ENCODE measurements at places on chromosomes 2 and 18. TPM values are rescaled to one million over a fixed set of nuclear protein-coding genes. Genes with fewer than 3 reads are reported as not detected.

Gene FN1
- total RNA-seq = 2,640 TPM

Gene IL1RL2
- total RNA-seq = not detected

Gene ARL4C
- total RNA-seq = 39.9 TPM

Gene AQP4
- total RNA-seq = 1.7 TPM

Gene CRYBA2
- 30.1 TPM for total RNA-seq

Gene AOX1
- 4.1 TPM for total RNA-seq

Gene ACOXL
- total RNA-seq = 0.19 TPM

Gene SOCS6
- total RNA-seq = 36.3 TPM

Gene SKA1
- total RNA-seq = 13.5 TPM

Gene CAB39
- total RNA-seq = 49.0 TPM

Gene POTEJ
- total RNA-seq = 0.19 TPM

Gene ANKRD30B
- not detected for total RNA-seq

Gene CHRNG
- not detected for total RNA-seq

- H3K27me3 ChIP-seq = no peaks in the 10 kb centered on the region
- H3K4me1 ChIP-seq = no peaks in the 10 kb centered on the region
- H3K4me3 ChIP-seq = no peak overlapping the region
- no peaks in the 10 kb centered on the region for H3K36me3 ChIP-seq
These were observed 180.9 kb downstream of the PDE1A start for GRCh38 chr2:182245963-182246362.

DNA sequence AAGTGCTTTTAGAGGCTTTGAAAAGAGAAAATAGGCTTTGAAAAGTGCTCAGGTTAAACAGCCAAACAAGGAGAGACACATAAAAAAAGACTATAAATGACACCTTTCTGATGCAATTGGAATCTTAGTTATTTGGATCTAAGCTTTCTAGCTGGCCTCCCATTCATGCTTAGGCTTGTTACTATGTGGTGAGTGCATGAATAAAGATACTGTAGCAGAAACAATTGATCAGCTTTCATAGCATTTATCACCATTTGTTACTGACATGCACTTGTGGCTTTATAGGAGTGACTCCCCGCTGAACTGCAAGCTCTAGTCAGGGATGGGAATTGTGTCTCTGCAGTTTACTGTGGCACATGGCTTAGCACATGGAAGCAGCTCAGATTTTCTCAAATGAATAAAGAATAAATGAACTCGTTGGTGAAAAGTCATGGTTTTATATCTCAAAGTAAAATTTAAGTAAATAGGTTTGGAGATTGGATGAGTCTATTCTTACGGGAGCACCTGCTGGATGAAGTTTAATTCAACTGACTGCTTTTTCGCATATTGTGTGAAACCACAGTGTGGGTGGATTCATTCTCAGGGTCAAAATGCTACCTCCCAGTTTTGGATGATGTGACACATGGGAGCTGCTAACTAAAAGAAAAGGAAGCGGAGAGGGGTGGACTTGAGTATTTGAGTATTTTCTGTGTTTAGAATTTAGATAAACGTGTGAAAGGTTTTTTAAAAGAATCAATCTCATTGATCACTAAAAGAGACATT, 91.1 kb upstream of the NOL4 start:
- no peak overlapping the region for H3K27ac ChIP-seq
- H3K27me3 ChIP-seq = no peaks in the 10 kb centered on the region
- H3K4me1 ChIP-seq = peaks cover 2% of the 10 kb centered on the region
- DNase-seq = no peak
- H3K36me3 ChIP-seq = no peaks in the 10 kb centered on the region

DNA sequence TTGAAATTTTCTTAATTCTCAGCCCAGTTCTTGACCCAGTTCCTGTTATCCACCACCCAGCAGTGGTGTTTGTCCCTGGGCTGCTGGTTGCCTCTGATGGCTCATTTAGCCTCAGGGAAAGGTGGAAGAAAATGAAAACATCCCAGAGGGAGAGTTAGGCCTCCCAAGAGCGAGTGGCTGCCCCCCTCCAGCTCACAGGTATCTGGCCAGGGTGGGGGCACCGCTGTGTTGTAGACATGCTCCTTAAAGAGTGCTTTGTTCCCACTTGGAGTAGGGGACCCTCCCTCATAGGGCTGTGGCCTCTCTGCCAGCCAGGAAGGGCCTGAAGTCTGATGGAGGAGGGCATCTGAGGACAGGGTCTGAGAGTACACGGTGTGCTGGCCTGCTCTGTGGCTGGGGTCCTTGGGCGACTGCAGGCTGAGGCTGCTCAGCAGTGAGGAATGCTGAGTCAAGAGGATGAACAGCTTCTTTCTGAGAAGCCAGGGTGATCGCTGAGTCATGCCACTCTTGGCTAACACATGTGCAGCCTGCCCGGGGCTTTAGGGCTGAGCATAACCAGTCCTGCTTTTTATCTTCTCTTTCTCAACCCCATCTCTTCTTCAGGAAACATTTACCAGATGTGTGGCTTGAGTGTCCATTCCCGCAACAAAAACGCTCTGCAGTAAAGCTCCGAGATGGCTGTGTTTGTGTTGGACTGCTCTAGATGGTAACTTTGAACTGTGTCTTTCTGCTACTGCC, 72.3 kb downstream of the IL1R2 start:
- H3K27me3 ChIP-seq = peaks cover 20% of the 10 kb centered on the region
- H3K4me3 ChIP-seq = no peak overlapping the region
- no peak for DNase-seq
- no peaks in the 10 kb centered on the region for H3K36me3 ChIP-seq
- H3K27ac ChIP-seq = no peak overlapping the region

- no peaks in the 10 kb centered on the region for H3K27me3 ChIP-seq
- no peak overlapping the region for H3K27ac ChIP-seq
- H3K36me3 ChIP-seq = peaks cover 17% of the 10 kb centered on the region
These were observed 113.0 kb downstream of the CDH2 start for GRCh38 chr18:28063926-28064325.

DNA sequence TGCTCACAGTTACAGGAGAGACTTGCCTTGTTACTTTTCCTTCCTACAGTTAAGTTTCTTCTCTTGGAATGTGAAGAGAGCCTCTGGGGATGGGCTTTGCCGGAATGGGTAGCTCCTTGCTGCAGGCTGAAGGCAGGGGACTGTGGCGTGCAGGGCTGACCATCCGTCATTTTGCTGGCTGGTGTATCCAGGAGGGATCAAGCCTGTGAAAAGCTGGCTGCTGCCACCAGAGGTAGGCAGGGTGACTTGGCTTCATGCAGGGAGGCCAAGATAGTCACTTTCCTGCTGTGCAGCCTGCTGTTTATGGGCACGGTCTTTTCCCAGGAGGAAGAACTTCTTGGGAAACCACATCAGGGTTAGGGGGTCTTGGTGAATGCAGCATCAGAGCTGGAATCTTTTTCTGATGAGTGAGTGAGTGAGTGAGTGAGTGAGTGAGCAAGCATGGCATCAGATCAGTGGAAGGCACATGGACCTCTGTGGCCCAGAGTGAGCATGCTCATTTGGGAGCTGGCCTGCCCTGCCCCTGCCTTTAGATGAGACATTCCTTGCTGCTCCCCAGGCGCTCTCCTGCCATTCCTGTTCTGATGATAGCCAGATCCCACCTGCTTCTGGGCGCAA, 33.0 kb downstream of the FHOD3 start:
- H3K36me3 ChIP-seq = no peaks in the 10 kb centered on the region
- peaks cover 7% of the 10 kb centered on the region for H3K27me3 ChIP-seq
- no peak overlapping the region for H3K27ac ChIP-seq
- no peak overlapping the region for H3K4me3 ChIP-seq
- H3K4me1 ChIP-seq = peaks cover 2% of the 10 kb centered on the region

- H3K27me3 ChIP-seq = no peaks in the 10 kb centered on the region
- peaks cover 7% of the 10 kb centered on the region for H3K4me1 ChIP-seq
- no peak overlapping the region for H3K4me3 ChIP-seq
These were observed 44.5 kb upstream of the ASPRV1 start for GRCh38 chr2:70005752-70006446.

DNA sequence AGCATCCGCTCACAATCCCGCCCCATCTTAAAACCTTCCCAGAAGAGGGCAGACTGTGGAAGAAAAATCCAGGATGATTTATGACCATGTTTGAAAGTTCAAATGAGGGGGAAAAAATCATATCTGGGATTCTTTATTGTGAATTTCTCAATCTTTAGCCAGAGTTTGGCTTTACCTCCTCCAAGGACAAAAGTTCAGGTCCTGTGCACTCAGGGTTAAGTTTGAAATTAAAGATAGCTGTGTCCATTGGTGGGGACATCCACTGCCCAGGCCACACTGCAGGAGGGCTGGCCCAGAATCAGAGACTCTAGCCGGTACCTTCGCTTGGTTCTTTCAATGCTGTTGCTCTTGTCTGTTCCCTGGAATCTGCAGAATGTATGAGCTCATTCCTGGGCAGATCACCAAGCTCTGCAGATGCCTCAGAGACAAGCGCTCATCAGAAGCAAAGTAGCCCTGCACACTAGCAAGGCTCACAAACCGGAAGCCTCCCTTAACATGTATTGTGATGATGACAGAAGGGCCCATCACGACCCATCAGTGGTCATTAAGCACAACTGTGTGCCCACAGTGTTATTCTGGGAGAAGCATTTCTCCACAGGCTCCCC, 375.3 kb upstream of the KLHL29 start:
- no peaks in the 10 kb centered on the region for H3K4me1 ChIP-seq
- no peak overlapping the region for H3K27ac ChIP-seq
- H3K36me3 ChIP-seq = no peaks in the 10 kb centered on the region
- no peak overlapping the region for H3K4me3 ChIP-seq
- no peaks in the 10 kb centered on the region for H3K27me3 ChIP-seq
- DNase-seq = no peak

GRCh38 chr2:188983427-188984064, 9.4 kb downstream of the COL3A1 start:
- H3K27me3 ChIP-seq = no peaks in the 10 kb centered on the region
- H3K4me1 ChIP-seq = no peaks in the 10 kb centered on the region
- H3K27ac ChIP-seq = no peak overlapping the region
- DNase-seq = no peak

DNA sequence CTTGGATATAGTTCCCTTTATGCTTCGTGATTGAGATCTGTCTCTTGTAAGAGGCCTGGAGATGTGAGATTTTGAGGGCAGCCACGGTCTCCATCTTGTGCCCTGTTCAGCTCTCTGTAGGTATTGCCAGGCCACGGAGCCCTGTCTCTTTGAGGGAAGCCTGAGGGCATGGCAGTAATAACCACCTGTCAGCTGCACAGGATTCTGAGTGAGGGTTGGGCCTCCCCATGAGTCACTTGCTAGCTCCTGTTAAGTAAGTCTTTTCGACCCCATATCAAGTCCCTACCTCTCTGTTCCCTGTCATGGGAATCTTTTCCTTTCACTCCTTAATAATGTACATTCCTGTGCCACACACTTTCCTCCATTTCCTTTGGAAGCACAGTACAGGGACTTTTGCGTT, 20.4 kb downstream of the LYPD6B start:
- peaks cover 12% of the 10 kb centered on the region for H3K36me3 ChIP-seq
- H3K27me3 ChIP-seq = no peaks in the 10 kb centered on the region
- H3K4me3 ChIP-seq = no peak overlapping the region
- DNase-seq = no peak
- no peak overlapping the region for H3K27ac ChIP-seq

DNA sequence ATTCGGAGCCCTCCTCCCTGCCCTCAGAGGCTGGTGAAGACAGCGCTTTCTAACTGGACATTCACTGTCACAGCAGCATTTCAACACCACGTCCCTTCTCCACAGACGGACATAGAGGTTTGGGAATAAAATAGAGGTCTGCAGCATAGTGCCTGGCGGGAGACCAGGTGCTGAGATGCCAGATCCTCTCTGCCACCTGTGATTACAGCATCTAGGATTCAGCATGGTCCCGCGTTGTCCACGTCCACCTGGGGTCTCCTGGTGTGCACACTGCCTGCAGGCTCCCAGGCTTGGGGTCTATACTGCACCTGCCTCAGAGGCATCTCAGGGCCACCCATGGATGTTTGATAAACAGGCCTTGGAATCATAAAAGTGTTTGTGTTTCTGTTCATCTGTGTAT, 175.5 kb downstream of the TMEM18 start:
- H3K27ac ChIP-seq = no peak overlapping the region
- peaks cover 4% of the 10 kb centered on the region for H3K27me3 ChIP-seq
- peaks cover 10% of the 10 kb centered on the region for H3K4me1 ChIP-seq
- no peak for DNase-seq
- H3K4me3 ChIP-seq = no peak overlapping the region
- H3K36me3 ChIP-seq = no peaks in the 10 kb centered on the region

- peak within 1 kb of the TSS; percentile 73 for H3K27ac ChIP-seq
- H3K36me3 ChIP-seq = no peaks in the 10 kb centered on the region
- peak; percentile 30 for DNase-seq
- H3K27me3 ChIP-seq = peaks cover 85% of the 10 kb centered on the region
These were observed at the start of gene SP9 for GRCh38 chr2:174334781-174335251. Gene SP9, plus strand, starts transcription at chr2:174334954. Its CDS starts 139 bp downstream, at chr2:174335093.

- H3K27me3 ChIP-seq = no peaks in the 10 kb centered on the region
- H3K4me1 ChIP-seq = peaks cover 10% of the 10 kb centered on the region
- H3K36me3 ChIP-seq = no peaks in the 10 kb centered on the region
- DNase-seq = no peak
- H3K4me3 ChIP-seq = no peak overlapping the region
- no peak overlapping the region for H3K27ac ChIP-seq
These were observed 5.7 kb upstream of the STRN start for GRCh38 chr2:36971990-36972389.

- H3K27me3 ChIP-seq = no peaks in the 10 kb centered on the region
- DNase-seq = no peak
- H3K4me3 ChIP-seq = no peak overlapping the region
- H3K27ac ChIP-seq = no peak overlapping the region
These were observed 185.4 kb upstream of the TANK start for GRCh38 chr2:160974803-160975202.

GRCh38 chr18:11522992-11523391, 86.4 kb upstream of the SLC35G4 start:
- H3K27ac ChIP-seq = no peak overlapping the region
- peaks cover 2% of the 10 kb centered on the region for H3K4me1 ChIP-seq
- no peak overlapping the region for H3K4me3 ChIP-seq
- no peaks in the 10 kb centered on the region for H3K36me3 ChIP-seq
- no peak for DNase-seq

- no peak overlapping the region for H3K4me3 ChIP-seq
- H3K36me3 ChIP-seq = no peaks in the 10 kb centered on the region
- H3K27ac ChIP-seq = peak overlapping the region; percentile 63
- no peaks in the 10 kb centered on the region for H3K27me3 ChIP-seq
- H3K4me1 ChIP-seq = peaks cover 28% of the 10 kb centered on the region
These were observed 9.6 kb upstream of the MTA3 start for GRCh38 chr2:42558827-42559226.

GRCh38 chr18:13710414-13710831, 15.9 kb downstream of the FAM210A start:
- H3K4me1 ChIP-seq = no peaks in the 10 kb centered on the region
- peaks cover 16% of the 10 kb centered on the region for H3K36me3 ChIP-seq
- no peak overlapping the region for H3K27ac ChIP-seq
- no peak overlapping the region for H3K4me3 ChIP-seq

- peak overlapping the region; percentile 91 for H3K27ac ChIP-seq
- H3K36me3 ChIP-seq = peaks cover 2% of the 10 kb centered on the region
- no peak overlapping the region for H3K4me3 ChIP-seq
- H3K4me1 ChIP-seq = peaks cover 42% of the 10 kb centered on the region
These were observed 7.4 kb downstream of the SOCS6 start for GRCh38 chr18:70296289-70296688.

DNA sequence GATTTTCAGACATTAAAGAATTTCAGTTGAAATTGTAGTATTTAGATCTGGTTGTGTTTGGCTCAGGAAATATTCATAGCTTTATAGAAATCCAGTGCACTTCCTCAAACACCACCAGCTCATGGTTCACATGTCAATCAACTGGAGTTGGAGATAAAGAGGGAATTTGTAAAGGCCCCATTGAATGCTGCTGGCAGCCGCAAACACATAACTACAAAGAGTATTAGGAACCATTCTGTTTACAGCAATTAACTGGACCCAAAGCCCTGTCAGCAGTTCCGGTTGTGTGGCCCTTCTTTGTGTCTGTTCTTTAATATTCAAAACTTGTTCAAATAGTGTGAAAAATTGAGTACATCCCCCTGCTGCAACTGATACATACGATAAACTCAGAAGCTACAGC, 107.4 kb upstream of the LRRTM4 start:
- no peak overlapping the region for H3K4me3 ChIP-seq
- DNase-seq = no peak
- peaks cover 10% of the 10 kb centered on the region for H3K4me1 ChIP-seq
- no peaks in the 10 kb centered on the region for H3K27me3 ChIP-seq
- peak overlapping the region; percentile 57 for H3K27ac ChIP-seq

Data from progenitor cell of endocrine pancreas (in vitro differentiated cells).